ENCODE measurements at places on chromosomes 13 and 19.
A peak's percentile ranks its signal among the peaks of the same experiment; 100 is the strongest.

- no peak for DNase-seq
Measured at GRCh38 chr13:33202644-33203169, 82.8 kb downstream of the STARD13 start.

DNA sequence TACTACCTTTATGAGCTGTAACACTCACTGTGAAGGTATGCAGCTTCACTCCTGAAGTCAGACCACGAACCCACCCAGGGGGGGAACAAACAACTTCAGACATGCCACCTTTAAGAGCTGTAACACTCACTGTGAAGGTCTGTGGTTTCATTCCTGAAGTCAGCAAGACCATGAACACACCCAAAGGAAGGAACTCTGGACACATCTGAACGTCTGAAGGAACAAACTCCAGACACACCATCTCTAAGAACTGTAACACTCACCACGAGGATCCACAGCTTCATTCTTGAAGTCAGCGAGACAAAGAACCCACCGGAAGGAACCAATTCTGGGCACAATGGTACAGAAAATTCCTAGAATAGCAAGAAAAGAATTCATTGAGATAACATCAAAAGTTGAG, 1796.5 kb upstream of the MIR17HG start:
- no peak for DNase-seq

GRCh38 chr13:99986741-99987140, 5.2 kb downstream of the ZIC2 start:
- no peak for DNase-seq

DNA sequence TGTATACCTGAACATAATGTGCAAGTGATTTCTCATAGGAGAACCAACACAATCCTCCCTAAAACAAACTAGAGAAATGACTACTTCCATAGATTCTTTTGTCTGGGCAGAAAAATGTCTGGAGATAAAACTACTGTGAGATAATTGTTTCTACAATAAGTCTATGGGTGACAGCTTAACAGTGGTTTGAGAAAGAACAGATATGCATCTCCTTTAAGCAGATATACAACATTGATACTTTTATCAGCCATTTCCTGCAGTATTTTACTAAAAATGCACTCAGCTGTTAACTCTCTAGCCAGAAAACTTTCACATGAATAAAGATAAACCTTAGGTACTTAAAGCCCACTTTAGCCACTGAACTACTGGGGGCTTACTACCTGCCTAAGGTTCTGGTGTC, 1132.4 kb downstream of the EFNB2 start:
- DNase-seq, result no peak

DNA sequence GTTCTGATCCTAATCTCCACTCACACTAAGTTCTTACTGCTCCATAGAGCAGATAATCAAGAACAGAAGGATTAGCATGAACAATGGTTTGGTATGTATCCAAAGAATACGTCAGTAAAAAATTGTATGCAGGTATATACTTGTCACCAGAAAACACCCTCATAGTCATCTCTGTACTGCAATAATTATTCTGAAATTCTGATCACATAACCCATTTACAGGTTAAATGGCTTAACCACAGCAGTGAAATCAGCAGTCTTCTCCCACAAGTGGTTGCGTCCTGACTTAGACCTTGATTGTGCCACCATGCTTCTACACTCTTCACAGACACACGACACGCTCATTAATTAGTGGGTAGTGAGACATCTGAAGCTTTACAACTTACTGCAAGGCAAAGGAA, 50.9 kb downstream of the LNX2 start:
- DNase-seq, result no peak

DNA sequence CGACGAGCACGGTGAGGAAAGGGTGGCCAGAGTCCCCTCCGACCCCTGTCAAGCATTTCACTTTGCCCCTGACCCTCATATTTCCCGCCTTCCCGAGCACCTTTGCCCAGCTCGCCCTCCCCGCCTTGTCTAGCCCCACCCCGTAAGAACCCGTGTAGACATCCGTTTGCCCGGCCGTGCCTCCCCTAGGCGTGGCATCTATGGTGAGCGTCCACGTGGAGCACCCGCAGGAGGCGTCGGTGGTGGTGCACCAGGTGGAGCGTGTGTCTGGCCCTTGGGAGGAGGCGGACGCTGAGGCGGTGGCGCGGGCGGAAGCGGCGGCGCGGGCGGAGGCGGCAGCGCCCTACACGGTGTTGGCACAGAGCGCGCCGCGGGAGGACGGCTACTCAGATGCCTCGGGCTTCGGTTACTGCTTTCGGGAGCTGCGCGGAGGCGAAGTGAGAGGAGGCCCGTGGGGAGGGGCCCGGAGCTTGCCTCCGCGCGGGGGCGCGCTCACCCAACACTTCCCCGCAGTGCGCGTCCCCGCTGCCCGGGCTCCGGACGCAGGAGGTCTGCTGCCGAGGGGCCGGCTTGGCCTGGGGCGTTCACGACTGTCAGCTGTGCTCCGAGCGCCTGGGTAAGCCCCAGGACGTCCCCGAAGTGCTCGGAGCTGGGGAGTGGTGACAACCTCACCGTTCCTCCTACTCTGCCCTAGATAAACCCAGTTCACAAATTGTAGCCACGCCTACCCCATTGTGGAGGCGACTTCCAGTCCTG, 4.2 kb downstream of the LTBP4 start:
- DNase-seq, result peak; percentile 74

DNA sequence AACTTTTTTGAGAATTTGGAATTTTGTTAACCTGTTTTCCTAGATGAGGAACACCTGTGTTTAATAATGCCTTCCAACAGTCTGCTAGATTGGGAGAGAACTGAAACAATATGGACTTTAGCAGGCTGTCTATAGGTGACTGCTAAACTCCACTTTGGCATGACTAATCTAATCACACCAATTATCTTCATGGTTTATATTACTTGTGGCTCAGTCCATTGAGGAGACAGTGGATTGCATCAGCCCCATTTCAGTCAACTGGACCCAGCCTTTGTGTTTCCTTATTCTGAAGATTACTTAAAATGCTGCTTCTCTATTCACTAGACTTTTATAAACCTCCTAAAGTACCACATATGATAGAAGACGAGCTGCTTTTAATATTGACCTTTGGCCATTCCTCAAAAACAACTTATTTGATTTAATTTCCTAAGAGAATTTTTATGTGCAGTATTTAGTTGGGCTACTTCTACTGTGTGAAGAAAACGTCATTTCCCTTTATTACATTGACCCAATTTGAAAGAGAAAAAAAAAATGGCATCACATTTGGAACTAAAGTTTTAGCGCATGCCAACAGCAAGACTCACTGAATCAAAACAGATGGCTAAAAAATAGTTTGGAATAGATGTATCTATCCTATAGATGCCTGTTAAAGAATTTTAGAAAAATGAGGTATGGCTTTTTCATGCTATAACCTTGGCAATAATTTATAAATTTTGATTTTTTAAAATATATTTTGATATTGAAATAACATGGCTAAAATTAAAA, 295.8 kb downstream of the NDFIP2 start:
- DNase-seq, result no peak

GRCh38 chr13:47539317-47539716, 461.8 kb downstream of the SUCLA2 start:
- no peak for DNase-seq

GRCh38 chr19:7078008-7078407, 8.5 kb downstream of the ZNF557 start:
- DNase-seq, result no peak

GRCh38 chr19:34269968-34270621, 15.7 kb downstream of the GARRE1 start:
- DNase-seq, result peak; percentile 43

- DNase-seq, result no peak
Measured at GRCh38 chr13:29934531-29935308, 84.3 kb upstream of the UBL3 start.

GRCh38 chr13:48043789-48044503, 6.4 kb downstream of the NUDT15 start:
- DNase-seq, result no peak

GRCh38 chr13:37209621-37210580, 104.4 kb upstream of the CSNK1A1L start:
- no peak for DNase-seq

DNA sequence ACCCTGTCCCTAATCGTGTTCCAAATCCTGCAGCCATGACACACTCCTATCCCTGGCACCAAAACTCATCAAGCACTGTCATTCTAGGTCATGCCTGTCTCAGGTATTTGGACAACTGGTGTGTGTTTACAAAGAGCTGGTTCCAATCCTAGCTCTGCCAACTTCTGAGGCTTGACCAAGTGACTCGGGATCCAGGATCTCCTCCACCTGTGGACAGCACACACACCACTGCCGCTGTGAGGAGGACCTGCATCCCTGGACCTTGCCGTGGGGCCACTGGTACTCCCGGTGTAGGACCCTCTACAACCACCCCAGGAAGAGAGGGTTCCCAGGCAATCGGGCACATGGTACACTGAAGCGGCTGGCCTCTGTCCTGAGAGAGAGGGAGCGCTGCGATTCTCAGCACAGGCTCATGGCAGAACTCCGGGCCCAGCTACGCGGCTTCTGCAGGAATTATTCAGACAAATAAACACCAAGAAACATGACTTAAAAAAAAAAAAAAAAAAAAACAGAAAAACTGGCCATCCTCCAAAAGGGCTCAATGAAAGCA, 20.4 kb downstream of the MLLT1 start:
- no peak for DNase-seq

- DNase-seq, result no peak
Measured at GRCh38 chr13:67515895-67516294, 285.8 kb upstream of the PCDH9 start.

- no peak for DNase-seq
Measured at GRCh38 chr13:30791354-30792001, 56.1 kb downstream of the ALOX5AP start.

DNA sequence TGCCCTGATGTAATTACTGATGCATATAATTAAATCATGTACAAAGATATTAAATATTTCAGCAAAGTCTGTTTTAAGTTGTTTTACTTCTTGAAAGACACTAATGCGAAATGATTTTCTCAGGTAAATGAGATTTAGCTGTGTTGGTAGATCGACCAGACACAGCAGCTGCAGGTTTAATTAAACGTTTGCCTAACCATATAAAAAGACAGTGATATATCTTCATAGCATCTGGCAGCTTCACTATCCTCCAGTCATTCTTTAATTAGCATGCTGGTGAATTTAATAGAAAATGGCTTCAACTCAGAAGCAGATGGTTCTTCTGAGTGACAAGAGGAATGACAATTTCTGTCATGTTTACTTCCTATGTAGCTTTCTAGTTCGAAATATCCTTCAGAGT, 69.3 kb downstream of the NHLRC3 start:
- no peak for DNase-seq

- DNase-seq, result no peak
Measured at GRCh38 chr13:105778196-105778595, 757.3 kb downstream of the EFNB2 start.

DNA sequence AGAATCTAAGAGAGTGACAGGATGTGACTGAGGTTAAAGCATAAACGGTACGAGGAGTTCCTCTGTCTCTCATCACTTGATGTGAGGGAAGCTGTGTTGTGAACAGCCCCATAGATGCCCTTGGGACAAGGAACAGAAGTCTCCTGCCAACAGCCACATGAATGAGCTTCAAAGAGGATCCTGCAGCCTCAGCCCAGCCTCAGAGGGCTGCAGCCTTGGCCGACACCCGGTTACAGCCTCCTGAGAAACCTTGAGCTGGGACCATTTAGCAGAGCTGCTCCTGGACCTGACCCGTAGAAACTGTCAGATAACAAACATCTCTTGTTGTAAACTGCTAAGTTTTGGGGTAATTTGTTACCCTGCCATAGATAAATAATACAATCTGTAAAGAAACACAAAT, 54.2 kb downstream of the CCNE1 start:
- no peak for DNase-seq

DNA sequence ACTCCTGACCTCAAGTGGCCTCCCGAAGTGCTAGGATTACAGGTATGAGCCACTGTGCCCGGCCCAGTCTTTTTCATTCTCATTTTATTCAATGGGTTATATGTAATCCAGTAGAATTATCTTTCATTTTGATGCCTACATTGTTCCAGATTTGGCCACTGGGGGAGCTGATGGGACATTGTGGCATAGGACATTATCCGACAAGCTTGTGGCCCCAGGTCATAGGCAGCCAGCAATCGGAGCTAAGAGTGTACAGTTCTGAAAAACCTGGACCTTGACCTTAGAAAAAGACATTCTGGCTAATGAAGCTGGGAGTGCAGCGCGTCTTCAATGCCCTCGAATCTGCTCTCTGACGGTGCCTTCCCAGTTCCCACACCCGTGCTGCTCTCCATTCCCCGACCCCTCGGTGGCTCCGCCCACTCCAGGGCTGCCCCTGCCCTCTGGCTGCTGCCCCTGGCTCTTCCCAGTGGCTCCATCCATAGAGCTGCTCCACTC, 108.7 kb downstream of the TEX29 start:
- no peak for DNase-seq

GRCh38 chr19:45615795-45616703, 14.0 kb upstream of the GPR4 start:
- peak; percentile 25 for DNase-seq

- no peak for DNase-seq
Measured at GRCh38 chr19:42465827-42466280, 23.1 kb upstream of the CXCL17 start.

GRCh38 chr19:34808566-34808965, 35.6 kb upstream of the ZNF599 start:
- DNase-seq, result no peak

DNA sequence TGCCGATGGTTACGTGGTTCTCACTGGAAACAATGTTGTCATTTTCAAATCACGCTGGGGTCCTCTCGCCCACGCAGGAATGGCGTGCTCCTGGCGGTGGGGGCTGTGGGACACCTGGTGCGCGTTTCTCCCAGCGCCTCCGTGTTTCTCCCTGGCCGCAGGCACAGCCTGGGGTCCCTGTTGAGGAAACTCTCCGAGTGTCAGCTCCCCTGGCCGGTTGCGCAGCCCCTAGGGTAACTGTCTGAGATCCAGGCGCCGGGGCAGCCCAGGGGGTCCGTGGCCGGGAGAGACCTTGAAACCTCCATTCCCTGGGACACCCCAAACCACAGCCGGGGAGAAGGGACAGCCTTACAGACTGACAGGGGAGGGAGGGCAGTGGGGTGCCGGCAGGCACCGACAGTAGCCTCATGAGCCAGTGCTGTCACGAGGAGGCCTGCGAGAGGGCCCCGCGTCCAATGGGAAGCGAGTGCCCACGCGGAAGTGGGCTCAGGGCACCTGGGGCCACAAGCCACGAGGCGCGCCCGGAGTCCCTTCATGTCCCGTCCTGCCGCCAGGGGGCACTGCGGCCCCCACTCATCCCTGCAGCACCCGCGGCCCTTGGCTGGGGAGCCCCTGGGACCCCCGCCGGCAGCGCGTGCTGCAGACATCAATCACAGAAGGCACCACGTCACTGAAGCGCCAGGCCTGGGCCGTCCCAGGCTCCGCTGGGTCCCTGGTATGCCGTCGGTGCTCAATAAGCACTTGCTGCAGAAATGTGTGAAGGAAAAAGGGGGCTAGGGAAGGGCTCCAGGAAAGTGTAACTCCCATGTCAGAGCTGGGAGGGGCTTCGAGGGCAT, 9.5 kb downstream of the ADAMTSL5 start:
- peak; percentile 41 for DNase-seq
